ENCODE measurements at places on chromosomes 4 and X. TPM values are rescaled to one million over a fixed set of nuclear protein-coding genes. Genes with fewer than 3 reads are reported as not detected.

The DIPK2B gene
- not detected for total RNA-seq

The CFAP97 gene
- total RNA-seq = 23.7 TPM

The SCRG1 gene
- 0.12 TPM for total RNA-seq

The TREX2 gene
- total RNA-seq = not detected

The RTL3 gene
- total RNA-seq = 1.4 TPM
